ENCODE measurements at places on chromosomes 16 and 17.
A peak's percentile ranks its signal among the peaks of the same experiment; 100 is the strongest.

GRCh38 chr16:30063893-30064728, 1.4 kb upstream of the ALDOA start:
- no peak for DNase-seq

DNA sequence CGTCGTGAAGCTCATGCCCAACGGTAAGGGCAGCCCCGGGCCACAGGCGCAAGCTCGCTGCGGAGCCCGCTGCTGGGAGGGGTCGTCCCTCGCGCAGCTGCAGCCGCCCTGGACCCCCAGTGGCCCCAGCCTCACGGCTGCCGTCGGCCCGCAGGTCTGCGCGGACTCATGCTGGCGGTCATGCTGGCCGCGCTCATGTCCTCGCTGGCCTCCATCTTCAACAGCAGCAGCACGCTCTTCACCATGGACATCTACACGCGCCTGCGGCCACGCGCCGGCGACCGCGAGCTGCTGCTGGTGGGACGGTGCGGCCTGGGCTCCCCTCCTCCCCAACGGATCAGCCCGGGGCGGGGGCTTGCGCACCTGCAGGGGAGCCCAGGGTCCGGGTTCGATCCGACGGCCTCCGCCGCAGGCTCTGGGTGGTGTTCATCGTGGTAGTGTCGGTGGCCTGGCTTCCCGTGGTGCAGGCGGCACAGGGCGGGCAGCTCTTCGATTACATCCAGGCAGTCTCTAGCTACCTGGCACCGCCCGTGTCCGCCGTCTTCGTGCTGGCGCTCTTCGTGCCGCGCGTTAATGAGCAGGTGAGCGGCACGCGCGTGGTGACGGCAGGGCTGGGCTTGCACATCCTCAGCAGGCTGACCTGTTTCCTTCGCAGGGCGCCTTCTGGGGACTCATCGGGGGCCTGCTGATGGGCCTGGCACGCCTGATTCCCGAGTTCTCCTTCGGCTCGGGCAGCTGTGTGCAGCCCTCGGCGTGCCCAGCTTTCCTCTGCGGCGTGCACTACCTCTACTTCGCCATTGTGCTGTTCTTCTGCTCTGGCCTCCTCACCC, 5.8 kb downstream of the SLC5A2 start:
- no peak for DNase-seq

DNA sequence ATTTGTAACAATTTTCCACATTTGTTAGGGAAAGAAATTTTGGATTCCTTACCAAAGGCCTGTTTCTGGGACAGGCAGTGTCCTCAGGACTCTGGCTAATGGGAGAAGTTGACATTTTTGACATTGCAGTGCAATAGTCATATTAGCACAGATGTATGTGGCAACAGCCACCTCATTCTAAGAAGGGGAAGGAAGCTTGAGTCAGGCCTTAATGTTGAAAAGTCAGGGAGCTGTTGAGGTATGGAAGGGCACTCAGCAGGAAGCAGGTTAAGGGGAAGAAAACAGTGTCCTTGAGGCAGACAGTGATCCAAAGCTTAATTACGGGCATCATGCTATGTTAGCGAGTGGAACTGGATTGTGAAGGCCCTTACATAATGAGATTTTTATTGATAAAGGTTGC, 20.9 kb downstream of the AKTIP start:
- DNase-seq = no peak

GRCh38 chr16:11801481-11802021, 4.5 kb upstream of the ZC3H7A start:
- no peak for DNase-seq

- no peak for DNase-seq
These were observed 1.3 kb upstream of the CCDC102A start for GRCh38 chr16:57537581-57538234.

- no peak for DNase-seq
These were observed 36.3 kb downstream of the PLXDC1 start for GRCh38 chr17:39115135-39115534.

GRCh38 chr17:34624767-34625383, 45.5 kb downstream of the TMEM132E start:
- peak; percentile 35 for DNase-seq

GRCh38 chr16:83814659-83814985, 6.8 kb downstream of the HSBP1 start:
- no peak for DNase-seq

DNA sequence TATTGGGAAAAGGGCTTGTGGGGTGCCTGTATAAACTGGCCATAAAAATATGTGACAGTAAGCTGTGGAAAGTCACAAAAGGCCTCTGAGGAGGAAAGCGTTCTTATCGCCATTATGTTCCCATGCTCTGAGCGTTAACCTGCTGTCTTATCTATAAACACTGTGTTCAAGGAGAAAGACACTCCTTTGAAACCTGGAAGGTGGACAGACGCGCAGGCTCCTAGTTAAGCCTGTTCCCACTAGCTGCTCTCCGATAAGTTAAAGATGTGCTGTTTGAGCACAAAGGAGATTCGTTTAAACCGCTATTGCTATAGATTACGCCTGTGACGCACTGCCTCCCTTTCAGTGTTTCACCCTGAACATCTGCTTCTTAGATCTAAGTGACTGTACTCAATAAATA, 5.2 kb downstream of the ALOX12B start:
- DNase-seq = no peak

- no peak for DNase-seq
These were observed at the start of gene LGALS3BP for GRCh38 chr17:78979780-78980623. Gene LGALS3BP, minus strand, starts transcription at chr17:78979923. Its CDS starts 2,732 bp downstream, at chr17:78977191.

- no peak for DNase-seq
These were observed 12.1 kb downstream of the METRNL start for GRCh38 chr17:83091257-83092141.

GRCh38 chr17:81171941-81172340, 5.9 kb upstream of the AATK start:
- no peak for DNase-seq

DNA sequence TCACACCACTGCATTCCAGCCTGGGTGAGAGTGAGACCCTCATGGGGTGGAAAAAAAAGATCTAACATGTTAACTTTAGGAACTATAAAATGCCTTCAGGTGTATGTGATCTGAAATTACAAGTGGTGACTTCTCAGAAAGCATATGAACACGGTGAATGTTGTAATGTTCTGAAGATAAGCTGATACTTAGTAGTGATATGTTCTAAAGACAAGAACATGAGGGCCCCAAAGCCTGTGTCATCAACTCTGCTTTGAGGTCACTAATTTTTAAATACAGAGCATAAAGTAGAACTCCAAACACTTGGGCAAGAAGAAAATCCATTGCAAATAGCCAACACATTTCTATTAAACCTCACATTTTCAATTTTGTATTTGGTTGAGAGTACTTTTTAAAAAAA, 2.6 kb upstream of the FBF1 start:
- DNase-seq = no peak

- no peak for DNase-seq
These were observed 10.4 kb upstream of the MARCHF10 start for GRCh38 chr17:62818526-62818925.

DNA sequence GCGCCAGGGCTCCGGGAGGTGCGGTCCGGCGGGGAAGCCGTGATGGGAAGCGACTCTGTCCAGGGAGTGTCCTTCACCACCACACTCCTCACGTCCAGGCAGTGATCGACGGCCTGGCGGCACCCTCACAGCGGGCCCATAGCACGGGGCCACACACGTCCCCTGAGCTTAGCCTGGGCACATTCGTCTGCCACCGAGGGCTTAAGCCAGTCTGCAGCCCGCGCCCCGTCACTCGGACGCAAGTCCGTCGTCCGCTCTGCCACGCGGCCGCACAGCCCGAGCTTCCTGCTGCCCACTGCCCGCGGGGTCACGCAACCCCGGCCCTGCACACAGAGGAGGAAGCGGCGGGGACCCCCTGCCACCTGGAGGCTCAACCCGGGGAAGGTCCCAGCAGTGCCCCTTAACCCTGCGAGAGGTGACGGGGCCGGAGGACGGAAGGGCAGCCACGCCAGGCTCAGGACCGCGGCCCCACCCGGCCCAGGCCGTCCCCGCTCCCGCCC, 3.0 kb upstream of the TBX2 start:
- no peak for DNase-seq

DNA sequence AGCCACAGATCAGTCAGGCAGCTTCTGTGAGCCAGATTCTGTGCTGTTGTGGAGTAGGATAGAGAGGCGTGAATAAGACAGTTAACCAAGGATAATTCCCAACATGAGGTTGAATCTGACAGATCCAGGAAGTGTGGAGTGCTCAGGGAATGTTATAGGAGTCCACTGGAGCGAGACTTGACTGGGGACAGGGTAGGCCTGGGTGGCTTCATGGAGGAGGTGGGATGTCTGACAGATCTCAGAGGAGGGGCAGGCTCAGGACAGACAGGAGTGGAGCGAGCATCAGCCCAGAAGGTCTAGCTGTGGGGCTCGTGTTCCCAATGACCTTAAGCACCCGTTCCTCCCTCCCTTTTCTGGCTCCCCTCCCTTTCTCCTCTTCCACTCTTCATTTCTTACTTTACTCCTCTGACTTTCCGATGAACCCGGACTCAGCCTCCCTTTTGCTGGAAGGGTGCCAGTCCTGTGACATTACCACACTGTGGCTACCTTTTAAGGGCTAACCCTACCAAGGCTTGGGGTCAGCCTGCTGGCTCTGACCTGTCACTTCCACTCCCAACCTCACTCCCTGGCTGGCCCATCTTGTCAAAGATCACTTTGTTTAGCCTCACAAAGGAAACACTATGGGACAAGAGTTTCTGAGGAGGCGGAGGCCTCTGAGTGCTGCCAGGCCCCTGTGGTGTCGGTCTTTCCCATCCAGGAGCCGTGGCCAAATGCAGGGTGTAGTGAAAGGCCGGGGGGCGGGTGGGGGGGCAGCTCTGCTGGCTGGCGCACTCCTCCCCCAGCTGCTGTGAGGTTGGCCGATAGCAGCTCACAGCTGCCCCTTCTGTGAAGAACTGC, 28.5 kb upstream of the EFCAB13 start:
- peak; percentile 45 for DNase-seq

GRCh38 chr17:76474894-76475293, 7.5 kb downstream of the AANAT start:
- DNase-seq = no peak

DNA sequence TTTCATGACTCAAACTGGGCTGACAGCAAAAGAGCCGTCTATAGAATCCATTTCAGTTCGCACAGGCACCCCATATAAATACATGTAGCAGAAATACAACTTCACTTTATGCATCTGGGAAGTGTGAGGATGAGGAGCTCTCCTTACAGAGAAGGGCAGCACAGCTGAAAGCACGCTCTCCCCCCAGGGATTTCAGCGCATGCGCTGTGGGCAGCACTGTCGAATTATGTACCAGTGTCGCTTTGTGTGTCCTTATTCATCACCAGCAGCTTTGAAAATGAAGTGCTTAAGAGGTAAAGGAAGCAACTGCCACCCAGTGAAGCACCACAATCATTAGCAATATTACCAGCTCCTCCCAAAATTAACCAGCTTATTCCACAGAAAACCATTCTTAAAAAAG, 39.9 kb downstream of the CEP95 start:
- DNase-seq = no peak

DNA sequence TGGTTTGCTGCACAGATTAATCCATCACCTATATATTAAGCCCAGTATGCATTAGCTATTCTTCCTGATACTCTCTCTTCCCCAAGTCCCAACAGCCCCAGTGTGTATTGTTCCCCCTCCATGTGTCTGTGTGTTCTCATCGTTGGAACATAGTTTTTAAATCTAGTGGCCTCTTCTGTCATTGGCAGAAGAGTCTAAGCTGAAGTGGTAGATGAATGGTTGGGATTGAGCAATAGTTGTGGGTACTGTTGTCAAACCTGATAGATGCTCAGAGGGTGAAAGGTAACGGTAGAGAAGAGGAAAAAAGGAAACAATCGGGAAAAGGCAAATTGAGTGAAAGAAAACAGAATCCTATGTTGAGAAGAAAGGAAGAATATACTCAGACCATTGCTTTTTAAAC, 29.9 kb downstream of the MAP3K3 start:
- no peak for DNase-seq

DNA sequence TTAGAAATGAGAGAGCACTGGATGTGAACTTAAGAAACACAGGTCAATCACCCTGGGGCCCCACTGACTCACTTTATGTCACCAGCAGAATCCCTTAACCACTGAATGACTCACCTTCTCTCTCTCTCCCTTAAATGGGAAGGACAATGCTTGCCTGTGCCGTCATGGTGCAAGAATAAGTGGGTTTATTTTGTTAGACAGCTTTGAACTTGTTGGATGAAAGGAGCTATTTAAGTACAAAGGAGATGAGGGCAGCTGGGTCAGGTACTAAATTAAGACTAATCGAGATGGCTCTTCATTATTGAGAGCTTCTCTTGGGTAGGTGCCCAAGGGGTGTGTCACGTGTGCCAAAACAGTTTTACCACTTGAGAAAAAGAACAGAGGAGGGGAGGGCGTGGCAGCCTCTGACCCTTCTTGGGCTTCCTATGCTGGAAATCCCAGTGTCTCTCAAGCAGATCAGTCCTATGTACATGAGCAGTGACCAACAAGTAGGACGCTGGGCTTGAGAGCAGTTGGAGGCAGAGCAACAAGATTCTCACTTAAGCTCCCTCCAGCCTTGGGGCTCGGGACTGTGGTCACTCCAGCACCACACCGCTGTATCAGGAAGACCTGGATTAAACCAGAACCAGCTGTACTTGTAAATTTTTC, 6.7 kb upstream of the KRT31 start:
- no peak for DNase-seq

DNA sequence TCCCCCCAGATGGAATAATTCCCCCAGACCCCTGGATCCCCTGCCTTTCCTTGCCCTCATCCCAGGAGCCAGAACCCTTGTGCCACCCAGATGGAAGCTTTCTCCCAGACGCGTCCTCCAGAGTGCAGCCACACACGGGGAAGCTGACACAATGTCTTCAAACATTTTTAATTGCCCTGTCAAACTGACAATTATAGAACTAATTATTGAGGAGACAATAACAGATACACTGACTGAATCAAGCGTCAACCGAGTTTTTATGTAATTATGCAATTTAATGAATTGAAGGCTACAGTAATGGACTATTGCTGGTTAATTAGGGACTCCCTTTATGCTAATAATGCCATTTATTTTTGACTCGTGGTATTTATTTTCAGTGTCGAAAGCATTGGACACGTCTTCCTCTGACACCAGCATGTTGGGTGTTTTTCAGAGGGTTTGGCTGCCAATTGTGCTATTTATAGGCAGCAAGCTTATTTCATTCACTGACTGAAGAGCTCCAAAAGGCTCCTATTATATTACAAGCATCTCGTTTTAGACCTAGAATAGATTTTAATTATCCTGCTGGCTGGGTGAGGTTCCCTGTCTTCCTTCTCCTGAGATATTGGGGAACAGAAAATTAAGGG, 298.2 kb upstream of the C16orf82 start:
- DNase-seq = no peak

DNA sequence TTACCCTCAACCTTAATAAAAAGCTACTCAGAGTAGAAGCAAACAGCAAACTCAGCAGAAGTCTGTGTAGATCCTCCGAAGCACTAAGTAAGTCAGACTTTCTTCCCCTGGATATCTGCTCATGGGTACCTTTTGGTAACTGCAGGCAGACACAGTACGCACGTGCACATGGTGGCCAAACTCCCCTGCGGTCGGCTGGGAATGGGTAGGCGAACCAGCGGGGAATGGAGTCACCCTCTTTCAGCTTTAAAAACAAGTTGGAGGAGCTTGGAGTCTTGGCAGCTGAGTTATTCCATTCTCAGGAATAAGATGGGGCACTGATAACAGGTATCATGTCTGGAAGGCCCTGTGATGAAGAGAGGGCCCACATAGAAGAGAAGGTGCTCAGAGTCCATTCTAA, 16.3 kb downstream of the CYB561 start:
- DNase-seq = no peak
